ENCODE measurements at places on chromosomes 3 and 15.

DNA sequence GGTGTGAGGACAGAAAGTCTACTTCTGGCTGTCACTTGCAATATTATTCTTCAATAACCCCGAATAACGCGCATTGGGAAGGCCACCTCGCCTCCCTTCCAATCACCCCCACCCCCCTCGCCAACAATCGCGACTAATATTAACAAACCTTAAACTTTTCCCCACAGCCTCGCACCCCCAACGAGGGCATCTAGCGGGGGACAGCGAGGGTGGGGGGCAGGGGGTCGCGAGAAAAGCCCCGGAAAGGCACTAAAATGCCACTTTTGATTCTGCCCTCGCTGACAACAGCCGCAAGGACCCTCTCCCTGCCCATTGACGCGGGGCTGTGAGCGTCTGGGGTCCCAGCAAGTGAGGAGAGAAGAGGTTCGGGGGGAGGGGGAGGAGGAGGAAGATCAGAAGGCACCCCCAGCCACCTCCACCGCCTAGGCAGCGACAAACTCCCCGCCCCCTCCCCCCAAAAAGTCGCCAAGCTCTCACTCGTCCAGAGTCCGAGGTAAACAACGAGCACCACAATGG, 868 bp downstream of the SATB1 start:
- no peak for DNase-seq

- no peak for DNase-seq
These were observed 374.9 kb downstream of the PLCL2 start for GRCh38 chr3:17259685-17260084.

GRCh38 chr3:72818092-72818773, 30.0 kb downstream of the SHQ1 start:
- DNase-seq, result no peak

GRCh38 chr3:122390665-122391064, 6.7 kb downstream of the FAM162A start:
- no peak for DNase-seq

DNA sequence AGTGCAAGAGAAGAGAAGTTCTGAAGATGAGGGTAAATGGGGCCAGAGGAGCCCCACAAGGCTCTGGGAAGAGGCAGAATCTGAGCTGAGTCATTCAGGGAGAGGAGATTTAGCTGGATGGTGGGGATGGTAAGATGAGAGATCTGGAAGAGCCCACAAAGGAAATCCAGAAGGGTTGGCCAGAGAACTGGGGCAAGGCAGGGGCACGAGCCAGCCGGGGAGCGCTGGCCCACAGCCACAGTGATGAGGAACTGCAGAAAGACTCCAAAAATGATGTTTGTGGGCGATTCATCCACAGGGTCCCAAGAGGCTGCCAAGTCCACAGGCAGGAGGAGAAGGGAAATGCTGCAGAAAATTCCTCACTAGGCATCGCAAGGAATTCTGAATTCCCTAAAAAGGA, 75.9 kb upstream of the ATP2B2 start:
- DNase-seq, result no peak

GRCh38 chr15:100116416-100117190, 225.2 kb downstream of the ADAMTS17 start:
- DNase-seq, result no peak

- no peak for DNase-seq
These were observed 187.8 kb downstream of the PYDC2 start for GRCh38 chr3:191648787-191649186.

- DNase-seq, result peak; percentile 7
These were observed 144.6 kb downstream of the MCTP2 start for GRCh38 chr15:94375997-94376396.

DNA sequence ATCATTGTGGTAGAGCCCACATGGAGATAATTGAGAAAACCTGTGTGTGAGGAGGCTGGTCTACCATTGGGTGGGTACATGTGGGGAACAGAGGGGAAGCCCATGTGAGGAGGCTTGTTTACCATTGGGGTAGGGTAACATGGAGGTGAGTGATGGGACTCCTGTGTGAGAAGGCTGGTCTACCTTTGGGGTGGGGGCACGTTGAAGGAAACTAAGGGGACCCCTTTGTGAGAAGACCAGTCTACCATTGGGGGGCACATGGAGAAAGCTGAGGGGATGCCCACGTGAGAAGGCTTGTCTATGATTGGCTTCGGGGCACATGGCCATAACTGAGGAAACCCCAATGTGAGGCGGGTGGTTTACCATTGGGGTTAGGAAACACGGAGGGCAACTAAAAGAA, 158.5 kb downstream of the FBLN2 start:
- no peak for DNase-seq

GRCh38 chr3:132721479-132722164, 587 bp downstream of the NPHP3 start:
- DNase-seq, result no peak

DNA sequence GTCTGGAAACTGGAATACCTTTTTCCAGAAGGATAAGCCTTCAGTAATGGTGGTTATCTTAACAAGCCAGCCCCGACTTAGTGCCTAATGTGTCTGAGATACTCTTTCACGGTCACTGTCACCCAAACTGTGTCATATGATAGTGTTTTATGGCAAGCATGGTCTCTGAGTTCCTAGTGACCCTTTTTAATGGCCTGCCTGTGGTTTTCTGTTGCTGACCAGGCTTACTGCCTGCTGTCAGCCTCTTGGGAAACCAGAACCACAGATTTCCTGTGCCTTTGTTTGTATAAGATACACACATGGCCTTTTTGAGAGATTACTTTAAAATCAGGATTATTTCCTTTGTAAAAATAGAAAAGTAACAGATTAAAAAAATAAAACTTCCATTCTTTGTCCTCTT, 22.4 kb downstream of the HPS3 start:
- DNase-seq, result no peak

GRCh38 chr3:27914199-27914598, 192.1 kb upstream of the EOMES start:
- DNase-seq, result no peak

- DNase-seq, result no peak
These were observed 7.6 kb upstream of the NR2E3 start for GRCh38 chr15:71802770-71803169.

DNA sequence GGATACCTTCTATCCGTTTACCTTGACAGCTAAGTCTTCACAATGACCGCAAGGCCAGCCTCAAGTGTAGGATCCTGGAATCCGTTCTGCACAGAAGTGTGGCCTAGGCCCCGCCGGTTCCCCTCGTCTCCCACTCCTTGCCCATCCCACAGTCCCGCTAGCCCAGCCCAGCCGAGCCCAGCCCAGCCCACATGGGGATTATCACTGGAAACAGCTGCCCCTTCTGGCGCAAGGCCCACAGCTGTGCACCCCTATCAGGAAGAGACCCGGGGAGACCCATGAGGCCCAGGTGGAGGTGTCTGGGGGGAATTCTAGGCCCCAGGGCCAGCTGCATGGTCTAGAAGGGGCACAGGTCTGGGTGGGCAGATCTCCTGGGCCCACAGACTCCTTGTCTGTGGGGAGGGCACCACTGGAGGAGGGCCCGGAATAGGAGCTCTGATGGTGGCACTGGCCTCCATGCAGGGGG, 27.9 kb upstream of the KLF13 start:
- DNase-seq, result no peak

DNA sequence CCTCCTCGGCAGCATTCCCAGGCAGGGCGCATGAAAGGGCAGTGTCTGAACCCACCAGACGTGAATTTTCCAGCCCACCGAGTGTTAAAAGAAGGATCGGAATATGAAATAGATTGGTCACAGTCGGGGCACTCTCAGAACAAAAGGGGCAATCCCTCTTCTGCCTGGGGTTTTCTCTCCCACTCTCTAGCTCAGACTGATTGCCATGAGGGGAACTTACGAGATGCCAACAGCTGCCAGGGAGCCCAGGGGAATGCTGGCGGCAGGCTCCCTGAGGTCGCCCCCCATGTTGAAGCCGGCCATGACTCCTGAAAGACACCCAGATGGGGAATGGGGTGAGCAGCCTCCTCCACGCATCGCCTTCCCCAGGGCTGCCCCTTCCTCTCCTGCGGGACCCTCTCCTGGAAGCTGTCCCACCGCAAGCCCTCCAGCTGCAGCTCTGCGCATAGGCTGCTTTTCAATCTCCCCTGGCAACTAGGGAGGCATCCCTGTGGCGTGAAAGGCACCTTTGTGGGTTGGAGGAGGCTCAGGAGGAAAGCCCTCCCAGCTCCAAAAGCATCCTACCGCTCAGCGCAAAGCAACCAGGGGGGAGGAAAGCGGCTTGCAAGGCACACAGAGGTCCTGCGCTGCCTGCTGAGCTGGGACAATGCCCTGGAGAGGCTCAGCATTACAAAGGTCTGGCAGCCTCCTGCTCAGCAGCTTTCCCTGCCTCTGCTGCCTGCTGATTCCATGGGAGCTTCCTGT, 64.8 kb upstream of the HEG1 start:
- no peak for DNase-seq

DNA sequence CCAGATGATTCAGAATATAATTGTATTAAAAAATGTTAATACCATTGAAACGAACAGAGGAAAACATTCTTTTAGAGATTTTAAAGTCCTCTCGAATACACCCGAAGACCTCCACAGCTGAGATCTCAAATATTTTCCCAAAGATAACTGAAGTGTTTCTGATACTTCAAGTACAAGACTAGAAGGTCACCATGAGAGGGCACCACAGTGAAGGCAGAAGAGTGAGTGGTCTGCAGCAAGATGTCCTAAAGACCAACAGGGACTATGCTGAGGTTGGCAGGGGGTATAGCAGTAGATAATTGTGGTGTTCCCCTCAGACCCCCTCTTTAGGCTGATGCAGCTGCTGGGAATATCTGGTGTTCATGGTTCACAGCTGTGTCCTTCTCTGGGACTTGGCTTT, 156.5 kb downstream of the PDCD6IP start:
- no peak for DNase-seq

DNA sequence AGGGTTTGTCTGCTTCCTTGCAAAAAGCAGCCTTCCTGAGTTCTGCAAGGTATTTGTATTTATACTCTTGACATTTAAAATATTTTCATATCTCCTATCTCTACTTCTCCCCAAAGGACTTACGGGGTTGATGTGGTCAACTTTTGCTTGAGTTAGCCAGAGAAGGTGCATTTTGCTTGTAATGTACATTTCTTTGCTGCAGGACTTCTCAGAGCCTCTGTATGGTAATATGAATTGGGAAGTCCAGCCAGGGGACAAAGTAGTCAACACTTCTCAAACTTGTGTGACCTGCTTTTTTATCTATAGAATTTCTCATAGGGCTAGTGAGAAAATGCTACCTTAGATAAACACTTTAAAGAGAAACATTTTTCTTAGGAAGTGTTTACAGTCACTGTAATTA, 148.2 kb upstream of the LRIG1 start:
- DNase-seq, result no peak

DNA sequence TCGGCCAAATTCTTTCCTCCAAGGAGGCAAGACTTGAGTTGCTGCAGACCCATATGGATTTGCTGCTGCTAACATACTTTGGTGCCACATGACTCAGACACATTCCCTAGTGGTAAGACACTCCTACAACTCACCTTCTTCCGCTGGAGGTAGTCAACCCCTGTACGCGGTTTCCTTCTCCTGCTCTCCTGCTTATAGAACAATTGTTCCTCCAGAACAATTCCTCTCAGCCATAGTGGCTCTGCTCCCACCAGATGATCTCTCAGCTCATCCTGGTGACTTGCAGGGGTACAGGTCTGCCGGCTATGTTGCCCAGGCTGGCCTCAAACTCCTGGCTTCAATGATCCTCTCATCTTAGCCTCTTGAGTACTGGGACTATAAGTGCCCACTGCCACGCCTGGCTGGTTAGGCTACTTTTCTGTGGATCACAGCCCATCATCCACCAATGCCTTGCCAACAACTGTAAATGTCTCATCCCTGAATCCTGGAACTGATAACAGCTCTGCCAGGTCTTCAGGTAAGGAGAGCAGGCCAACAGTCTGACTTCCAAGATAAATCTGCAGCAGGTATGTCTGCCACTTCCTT, 2.4 kb upstream of the CXCR6 start:
- no peak for DNase-seq

- DNase-seq, result no peak
These were observed 47.5 kb downstream of the GTPBP8 start for GRCh38 chr3:113038328-113038727.

- peak; percentile 63 for DNase-seq
These were observed 67.2 kb downstream of the EIF4E3 start for GRCh38 chr3:71657831-71658530.

DNA sequence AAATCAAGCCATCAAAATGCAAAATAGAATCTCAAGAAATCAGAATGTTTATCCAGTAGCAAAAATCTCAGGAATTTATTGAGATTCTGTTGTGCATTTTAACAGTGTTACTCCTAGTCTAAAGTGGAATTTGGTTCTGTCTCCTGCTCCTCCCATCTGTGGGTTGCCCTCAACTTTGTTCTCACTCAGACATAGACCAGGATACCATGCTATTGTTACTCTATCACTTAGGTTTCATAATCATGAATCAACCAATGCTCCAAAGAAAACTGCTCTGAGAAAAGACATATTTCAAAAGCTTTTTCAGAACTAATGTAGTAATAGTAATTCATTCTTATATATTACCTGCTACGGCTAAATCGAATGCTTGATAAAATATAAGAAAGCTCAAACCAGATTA, 274.7 kb downstream of the RBMS3 start:
- DNase-seq, result no peak

DNA sequence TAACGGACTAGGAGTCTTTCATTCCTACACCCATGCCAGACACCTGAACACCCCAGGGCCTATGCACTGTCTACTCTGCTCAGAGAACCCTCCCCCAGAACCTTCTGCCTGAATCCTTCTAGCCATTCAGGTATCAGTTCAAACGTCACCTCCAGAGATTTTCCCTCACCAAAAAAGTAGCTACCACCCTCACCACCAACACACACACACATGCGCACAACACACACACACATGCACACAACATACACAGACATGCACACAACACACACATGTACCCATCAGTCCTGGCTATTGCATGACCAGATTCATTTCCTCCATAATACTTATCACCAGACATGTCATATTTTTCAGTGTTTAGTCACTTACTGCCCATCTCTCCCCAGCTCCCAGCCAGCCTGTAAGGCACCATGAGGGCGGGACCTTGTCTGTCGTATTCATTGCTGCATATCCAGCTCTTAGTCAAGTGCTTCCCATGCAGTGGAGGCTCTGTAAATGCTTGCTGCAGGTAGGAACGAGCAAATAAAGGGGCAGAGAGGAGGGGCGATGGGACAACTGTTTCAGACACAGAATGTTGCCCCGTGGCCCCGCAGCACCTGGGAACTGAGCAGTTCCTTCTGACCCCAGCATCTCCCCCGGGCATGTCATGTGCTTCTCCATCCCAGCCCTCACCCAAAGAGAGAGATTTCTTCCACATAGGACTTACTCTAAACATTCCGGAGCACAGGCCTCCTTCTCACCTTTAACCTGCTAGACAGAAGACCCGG, 29.2 kb downstream of the XXYLT1 start:
- DNase-seq, result no peak

DNA sequence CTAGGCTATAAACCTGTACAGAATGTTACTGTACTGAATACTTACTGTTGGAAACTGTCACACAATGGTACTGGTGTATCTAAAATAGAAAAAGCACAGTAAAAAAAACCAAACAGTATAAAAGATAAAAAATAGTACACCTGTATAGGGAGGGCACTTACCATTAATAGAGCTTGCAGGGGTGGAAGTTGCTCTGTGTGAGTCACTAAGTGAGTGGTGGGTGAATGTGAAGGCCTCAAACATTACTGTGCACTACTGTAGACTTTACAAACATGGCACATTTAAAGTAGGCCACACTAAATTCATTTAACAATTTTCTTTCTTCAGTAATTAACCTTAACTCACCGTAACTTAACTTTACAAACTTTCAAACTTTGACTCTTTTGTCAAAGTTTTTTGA, 22.0 kb downstream of the B3GALNT1 start:
- DNase-seq, result no peak
